Small intestine (tissue), 16 donors: ENCODE measurements at places on chromosomes 7 and 10. TPM values are rescaled to one million over a fixed set of nuclear protein-coding genes. Genes with fewer than 3 reads are reported as not detected.

HKDC1 gene
- polyA plus RNA-seq, result 72.2 TPM

SFTPD gene
- 0.81 TPM for polyA plus RNA-seq

NODAL gene
- polyA plus RNA-seq, result 0.16 TPM

BMPR1A gene
- polyA plus RNA-seq, result 5.9 TPM

GIMAP2 gene
- polyA plus RNA-seq, result 3.8 TPM

SPAM1 gene
- polyA plus RNA-seq, result 0.45 TPM

PRLHR gene
- polyA plus RNA-seq, result 0.03 TPM

PPP1R3C gene
- 41.5 TPM for polyA plus RNA-seq

IL6 gene
- not detected for polyA plus RNA-seq

C7orf33 gene
- not detected for polyA plus RNA-seq

ITPRID1 gene
- polyA plus RNA-seq, result not detected

FAM200A gene
- polyA plus RNA-seq, result 2.2 TPM

APBB1IP gene
- polyA plus RNA-seq, result 3.0 TPM

ELN gene
- polyA plus RNA-seq, result 24.8 TPM

SLC29A4 gene
- polyA plus RNA-seq, result 29.3 TPM

ACBD7 gene
- polyA plus RNA-seq, result not detected

GSAP gene
- 6.0 TPM for polyA plus RNA-seq

GLI3 gene
- 0.54 TPM for polyA plus RNA-seq

ZNF488 gene
- 2.7 TPM for polyA plus RNA-seq

CLEC2L gene
- polyA plus RNA-seq, result 0.22 TPM

HHEX gene
- polyA plus RNA-seq, result 3.5 TPM

PTN gene
- 50.2 TPM for polyA plus RNA-seq

CABCOCO1 gene
- 0.49 TPM for polyA plus RNA-seq

SORCS3 gene
- polyA plus RNA-seq, result 0.31 TPM

PYROXD2 gene
- polyA plus RNA-seq, result 12.2 TPM

VPS37D gene
- polyA plus RNA-seq, result 2.7 TPM

UCN3 gene
- 5.8 TPM for polyA plus RNA-seq

ZNF727 gene
- polyA plus RNA-seq, result 0.04 TPM

PPP1R17 gene
- not detected for polyA plus RNA-seq

TECPR1 gene
- 9.2 TPM for polyA plus RNA-seq

OPN1SW gene
- polyA plus RNA-seq, result not detected

NPVF gene
- not detected for polyA plus RNA-seq

CCL26 gene
- not detected for polyA plus RNA-seq

TNPO3 gene
- 15.4 TPM for polyA plus RNA-seq

SFR1 gene
- polyA plus RNA-seq, result 7.8 TPM

PDE6C gene
- polyA plus RNA-seq, result not detected

MEOX2 gene
- not detected for polyA plus RNA-seq

COL13A1 gene
- polyA plus RNA-seq, result 6.6 TPM

ADCY1 gene
- 1.0 TPM for polyA plus RNA-seq

TRIL gene
- polyA plus RNA-seq, result 2.7 TPM

KLF14 gene
- not detected for polyA plus RNA-seq

C10orf67 gene
- not detected for polyA plus RNA-seq

ZNF736 gene
- 3.5 TPM for polyA plus RNA-seq

NUB1 gene
- 37.4 TPM for polyA plus RNA-seq
